ENCODE measurements at places on chromosomes 13 and 19.

DNA sequence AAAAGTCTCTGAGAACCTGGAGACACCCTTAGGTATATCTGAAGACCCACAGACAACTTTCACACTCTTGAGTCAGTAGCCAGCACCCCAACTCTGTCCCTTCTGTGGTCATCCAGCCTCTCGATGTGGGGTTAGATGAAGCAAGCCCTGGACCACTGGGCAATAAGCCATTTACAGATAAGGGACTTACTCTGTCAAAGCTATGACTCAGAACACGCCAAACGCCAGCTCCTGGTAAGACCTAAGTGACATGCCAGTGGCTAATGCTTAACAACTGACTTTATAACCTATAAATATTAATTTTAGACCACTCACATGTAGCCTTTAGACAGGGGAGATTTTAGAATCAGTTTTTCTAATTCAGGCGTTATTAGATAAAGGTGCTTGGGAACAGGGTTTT, 85.7 kb downstream of the SHISA2 start:
- DNase-seq: no peak

- no peak for DNase-seq
These were observed 158.8 kb downstream of the NHLRC3 start for GRCh38 chr13:39196965-39197646.

- DNase-seq: no peak
These were observed 45.3 kb downstream of the POLR1D start for GRCh38 chr13:27666951-27667350.

DNA sequence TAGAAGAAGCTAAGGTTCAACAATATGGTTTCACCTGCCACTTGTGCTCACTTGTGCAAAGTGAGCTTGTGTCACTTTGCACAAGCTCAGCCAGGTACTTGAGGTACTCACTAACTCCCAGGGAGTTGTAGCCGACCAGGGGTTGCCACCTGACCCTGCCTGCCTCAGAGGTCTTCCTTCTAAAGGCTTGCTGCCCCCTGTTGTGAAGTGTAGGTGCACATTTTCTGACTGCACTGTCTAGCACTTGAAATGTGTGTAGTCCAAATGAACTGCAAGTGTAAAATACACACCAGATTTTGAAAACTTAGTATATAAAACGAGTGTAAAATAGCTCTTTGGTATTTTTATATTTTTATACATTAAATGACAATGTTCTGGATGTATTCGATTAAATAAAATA, 230.8 kb downstream of the DLEU7 start:
- no peak for DNase-seq

DNA sequence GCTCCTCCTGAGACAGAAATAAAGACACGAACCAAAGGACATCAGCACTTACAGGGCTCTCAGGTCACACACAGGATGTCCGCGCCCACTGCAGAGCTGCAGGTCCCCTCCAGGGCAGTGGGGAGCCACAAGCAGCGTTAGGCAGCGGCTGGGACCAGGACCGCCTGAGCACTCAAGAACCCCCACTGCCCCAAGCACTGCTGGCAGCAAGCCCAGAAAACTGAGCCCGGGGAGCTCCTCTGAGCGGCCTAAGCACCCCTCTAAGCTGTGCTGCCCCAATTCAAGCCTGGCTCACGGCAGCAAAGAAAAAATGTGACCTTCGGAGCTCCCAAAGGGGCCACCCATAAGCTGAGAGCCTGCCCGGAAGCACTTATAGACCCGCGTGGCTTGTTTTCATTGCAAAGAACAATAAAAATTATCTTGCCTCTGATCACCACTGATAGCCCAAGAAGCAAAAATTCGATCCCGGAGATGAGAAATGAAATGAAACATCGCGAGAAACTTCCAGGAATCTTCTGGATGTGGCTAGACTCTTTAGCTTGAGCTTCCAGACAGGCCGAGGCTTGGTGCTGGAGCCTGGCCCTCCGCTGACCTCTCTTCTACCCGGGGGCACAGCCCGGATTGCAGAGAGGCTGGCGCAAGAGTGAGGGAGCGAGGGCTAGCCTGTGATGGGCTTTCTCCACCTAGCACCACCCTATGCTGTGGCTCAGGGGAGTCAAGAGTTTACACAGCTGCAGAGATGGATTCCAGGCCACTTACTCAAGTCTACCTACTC, 6.3 kb downstream of the DPP9 start:
- no peak for DNase-seq

DNA sequence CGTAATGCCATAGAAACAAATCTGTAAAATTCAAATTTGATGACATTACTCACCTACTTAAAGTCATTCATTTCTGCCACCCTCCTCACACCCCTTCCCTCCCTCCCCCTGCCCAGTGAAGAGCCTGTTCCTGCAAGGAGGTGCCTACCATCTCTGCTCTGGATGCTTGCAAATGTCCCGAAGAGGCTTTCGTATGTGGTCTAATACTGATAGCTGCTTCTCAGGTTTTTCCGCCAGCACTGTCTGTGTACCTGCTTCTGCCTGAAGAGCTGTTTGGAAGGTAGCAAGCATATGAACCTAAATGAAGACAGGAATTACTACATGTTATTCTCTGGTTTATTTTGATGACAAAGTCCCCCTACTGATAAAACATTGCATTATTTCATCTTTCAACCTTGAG, 57.1 kb downstream of the GPALPP1 start:
- DNase-seq: no peak

DNA sequence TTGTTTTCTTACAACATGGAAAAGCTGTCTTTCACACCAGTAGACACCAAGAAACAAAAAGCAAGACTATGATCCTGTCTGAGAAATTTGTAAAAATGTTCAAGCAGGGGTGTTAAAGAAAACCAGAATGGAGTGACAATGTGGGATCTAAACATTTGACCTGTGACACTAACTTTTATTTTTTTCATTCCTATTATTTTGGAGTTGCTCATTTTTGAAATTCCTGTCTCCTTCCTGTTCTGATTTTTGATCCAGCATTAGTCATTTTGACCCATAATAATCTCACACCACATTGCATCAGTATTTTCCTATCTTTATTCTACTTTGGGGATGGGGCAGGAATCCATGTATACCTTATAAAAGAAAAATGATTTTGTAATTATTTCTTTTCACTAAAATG, 164.2 kb downstream of the DLEU7 start:
- DNase-seq: no peak

DNA sequence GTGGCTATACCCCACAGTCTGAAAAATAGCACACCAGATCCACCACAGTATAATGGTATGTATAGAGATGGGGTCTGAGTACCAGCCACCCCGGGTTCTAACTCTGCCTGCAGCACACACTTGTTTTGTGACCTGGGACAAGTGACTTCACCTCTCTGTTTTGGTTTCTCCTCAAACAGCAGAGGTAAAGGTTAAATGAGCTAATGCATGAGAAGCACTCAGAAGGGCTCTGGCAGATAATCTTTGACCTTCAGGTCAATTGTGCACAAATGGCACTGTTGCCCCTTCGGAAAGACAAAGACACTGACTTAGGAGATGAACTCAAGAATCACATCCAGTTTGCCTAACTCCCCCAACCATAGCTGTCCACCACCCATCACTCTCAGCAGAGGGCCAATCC, 7.7 kb downstream of the ZC3H4 start:
- no peak for DNase-seq

DNA sequence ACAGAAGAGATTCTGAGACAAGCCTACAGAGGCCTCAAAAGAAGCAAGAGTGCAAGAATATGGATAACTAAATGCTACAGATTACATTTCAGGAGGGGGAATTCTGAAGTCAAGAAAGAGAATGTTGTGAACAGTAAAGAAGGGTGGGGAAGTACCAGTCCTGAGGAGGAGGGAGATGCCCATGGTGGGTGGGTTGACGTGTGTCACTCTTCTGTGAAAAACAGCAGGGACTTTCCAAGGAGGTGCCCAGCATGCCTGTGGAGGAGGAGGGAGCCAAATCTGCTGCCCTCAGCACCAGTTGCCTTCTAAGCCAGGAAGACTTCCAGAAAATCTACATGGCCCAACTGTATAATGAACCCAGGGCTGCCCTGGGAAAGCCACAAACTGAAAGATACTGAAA, 87.7 kb downstream of the SGCG start:
- peak; percentile 1 for DNase-seq

DNA sequence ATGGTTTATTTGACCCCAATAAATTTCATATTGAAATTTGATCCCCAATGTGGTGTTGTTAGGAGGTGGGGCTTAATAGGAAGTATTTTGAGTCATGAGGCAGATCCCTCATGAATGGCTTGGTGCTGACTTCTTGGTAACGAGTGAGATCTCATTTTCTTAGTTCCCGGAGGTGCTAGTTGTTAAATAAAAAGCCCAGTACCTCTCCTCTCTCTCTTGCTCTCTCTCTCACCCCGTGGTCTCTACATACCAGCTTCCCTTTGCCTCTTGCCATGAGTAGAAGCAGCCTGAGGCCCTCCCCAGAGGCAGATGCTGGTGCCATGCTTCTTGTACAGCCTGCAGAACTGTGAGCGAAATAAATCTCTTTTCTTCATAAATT, 39.4 kb upstream of the KATNAL1 start:
- DNase-seq: no peak

- DNase-seq: no peak
These were observed 3.1 kb upstream of the SPACA4 start for GRCh38 chr19:48603449-48603848.

GRCh38 chr13:103243495-103243894, 177.3 kb upstream of the SLC10A2 start:
- no peak for DNase-seq

DNA sequence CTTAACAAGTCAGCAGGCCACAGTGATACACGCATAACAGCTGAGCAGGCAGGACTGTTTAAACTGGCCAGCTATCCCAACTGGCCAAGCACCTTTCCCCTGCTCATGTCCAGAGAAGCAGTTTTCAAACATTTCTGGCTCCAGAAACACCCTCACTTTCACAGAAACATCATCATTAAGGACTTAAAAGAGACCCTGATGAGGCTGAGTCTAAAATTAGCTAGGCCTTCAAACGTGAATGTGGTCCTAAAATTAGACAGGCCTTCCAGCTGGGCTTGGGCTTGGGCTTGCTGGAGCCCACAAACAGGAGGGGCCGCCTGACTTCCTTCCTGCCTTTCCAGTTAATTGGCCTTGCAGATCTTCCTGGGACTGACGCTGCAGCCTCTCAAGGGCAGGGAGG, 334.2 kb downstream of the DNAJC15 start:
- no peak for DNase-seq

- peak; percentile 8 for DNase-seq
These were observed 22.5 kb downstream of the PABPC3 start for GRCh38 chr13:25118378-25118905.

- peak; percentile 20 for DNase-seq
These were observed at the start of gene MAP4K1 for GRCh38 chr19:38617764-38618589. Gene MAP4K1 (minus strand): TSS chr19:38617953. CDS start chr19:38617895, 58 bp downstream.

DNA sequence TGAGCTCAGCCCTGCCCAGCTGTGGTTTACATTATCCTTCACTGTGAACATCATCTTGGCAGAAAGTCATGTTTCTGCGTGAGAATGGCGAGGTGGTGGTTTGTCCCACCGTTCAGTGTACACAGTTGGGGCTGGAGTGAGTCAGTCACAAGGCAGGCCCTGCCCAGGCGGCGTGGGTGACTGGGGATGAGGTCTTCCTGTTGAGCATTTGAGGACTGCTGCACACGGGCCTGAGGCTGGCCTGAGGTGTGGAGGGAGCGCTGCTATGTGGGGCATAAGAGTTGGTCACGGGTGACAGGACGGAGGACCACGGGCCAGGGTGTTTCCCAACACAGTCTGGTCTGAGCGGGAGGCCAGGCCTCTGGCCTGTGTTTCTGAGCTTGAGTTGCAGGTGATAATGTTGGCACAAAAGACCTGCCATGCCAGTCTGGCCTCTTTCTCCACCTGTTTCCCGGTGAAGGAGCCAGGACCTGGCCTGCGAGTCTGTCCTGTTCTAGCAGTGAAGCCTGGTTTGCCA, 13.4 kb upstream of the C19orf33 start:
- peak; percentile 25 for DNase-seq

- peak; percentile 74 for DNase-seq
These were observed 6.5 kb downstream of the UNC13A start for GRCh38 chr19:17681505-17682125.

- DNase-seq: no peak
These were observed 1219.5 kb upstream of the PCDH20 start for GRCh38 chr13:62635161-62635560.

GRCh38 chr19:46365561-46365960, 18.7 kb downstream of the PPP5C start:
- DNase-seq: no peak

GRCh38 chr19:10420444-10421239, at the start of gene PDE4A:
Gene PDE4A (plus strand): TSS chr19:10420538. CDS start chr19:10420765, 227 bp downstream.
- peak; percentile 66 for DNase-seq

- DNase-seq: no peak
These were observed 508 bp upstream of the ZNF44 start for GRCh38 chr19:12295191-12295590.

DNA sequence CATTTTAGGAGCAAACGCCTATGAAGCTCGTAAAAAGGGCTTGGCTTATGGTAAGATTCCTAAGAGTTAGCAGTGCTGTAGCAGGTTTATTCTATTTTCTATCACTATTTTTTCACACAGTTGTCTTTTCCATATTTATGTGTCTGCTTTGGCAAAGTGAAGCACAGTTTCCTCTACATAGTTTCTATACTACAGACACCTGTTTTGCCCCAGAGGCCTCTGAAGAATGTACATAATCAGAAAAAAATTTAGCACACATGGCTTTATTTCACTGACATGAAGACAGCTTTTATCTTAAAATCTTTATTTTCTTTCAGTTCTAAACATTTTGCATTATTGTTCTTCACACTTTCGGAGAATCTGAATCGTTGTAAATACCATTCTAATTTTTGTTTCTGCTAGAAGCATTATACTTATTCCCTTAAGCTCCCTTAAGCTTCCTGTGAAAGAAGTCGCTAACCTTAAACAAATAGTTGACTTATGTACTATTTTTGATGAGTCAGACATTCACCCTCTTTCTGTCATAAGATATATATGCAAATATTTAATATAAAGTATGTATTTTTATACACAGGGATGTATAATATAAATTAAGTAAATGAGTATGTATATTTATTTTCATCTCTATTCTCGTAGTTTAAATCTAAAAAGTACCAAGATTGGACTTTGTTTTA, 816.0 kb downstream of the OLFM4 start:
- no peak for DNase-seq

- DNase-seq: no peak
These were observed 2218.8 kb downstream of the PCDH9 start for GRCh38 chr13:65011378-65011777.

DNA sequence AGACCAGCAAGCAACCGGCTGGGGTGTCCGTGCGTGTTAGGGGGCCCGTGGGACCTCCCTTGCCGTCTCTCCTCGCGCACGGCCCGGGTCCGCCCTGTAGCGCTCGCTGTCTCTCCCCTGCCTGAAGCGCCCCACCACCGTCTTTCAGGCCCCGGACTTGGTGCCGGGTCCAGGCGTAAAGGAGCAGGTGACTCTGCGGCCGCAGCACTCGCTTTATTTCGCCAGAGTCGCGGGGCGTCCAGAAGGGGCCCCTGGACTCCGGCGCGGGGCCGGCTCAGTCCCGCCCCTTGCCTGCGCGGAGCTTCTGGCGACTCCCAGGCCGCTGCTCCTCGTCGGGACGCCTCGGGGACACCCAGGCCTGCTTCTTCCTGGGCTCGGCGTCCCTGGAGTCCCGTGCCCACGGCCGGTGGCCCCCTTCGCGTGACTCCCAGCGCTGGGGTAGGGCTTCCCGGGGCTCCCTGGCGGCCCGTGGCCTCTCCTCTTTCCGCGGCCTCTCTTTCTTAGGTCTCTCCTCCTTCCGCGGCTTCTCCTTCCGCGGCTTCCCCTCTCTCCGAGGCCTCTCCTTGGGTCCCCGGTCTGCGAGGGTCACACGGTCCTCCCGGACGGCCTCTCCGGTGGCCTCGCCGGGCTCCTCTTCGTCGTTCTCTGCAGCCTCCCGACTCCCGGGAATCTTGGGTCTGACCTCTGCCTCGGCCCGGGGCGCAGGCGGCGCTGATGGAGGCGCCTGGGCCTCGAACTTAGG, 3.1 kb downstream of the AMH start:
- no peak for DNase-seq

- DNase-seq: peak; percentile 71
These were observed 71.2 kb upstream of the ADGRE5 start for GRCh38 chr19:14310055-14310454.
